ENCODE measurements at places on chromosomes 3 and 15.

DNA sequence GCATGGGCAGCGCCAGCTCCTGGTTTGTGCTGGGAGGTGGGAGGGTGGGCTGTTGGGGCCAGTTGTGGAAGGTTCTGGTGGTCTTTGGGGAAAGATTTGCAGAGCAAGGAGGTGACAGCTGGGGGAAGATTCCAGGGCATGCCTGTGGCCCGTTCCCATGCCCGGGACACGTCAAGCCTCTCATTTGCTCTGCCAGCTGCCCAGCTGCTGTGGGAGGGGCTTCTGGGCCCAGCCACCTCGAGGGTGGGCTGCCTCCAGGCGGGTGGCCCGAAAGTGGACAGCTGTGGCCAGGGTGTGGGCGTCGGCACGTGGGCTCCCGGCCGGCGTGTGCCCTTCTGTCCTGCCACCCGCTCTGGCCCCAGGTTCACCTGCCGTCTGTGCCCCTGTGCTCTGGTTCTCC lies 17.2 kb downstream of the PLXNA1 start:
- no peak for DNase-seq

- no peak for DNase-seq
Observed at GRCh38 chr15:98113327-98113726, 152.8 kb downstream of the ARRDC4 start.

GRCh38 chr15:22947101-22948000 lies 32.8 kb downstream of the CYFIP1 start:
- no peak for DNase-seq

- DNase-seq = no peak
Observed at GRCh38 chr3:13498354-13499060, 18.4 kb downstream of the HDAC11 start.

GRCh38 chr3:41701191-41701698 lies 260.7 kb downstream of the ULK4 start:
- no peak for DNase-seq

DNA sequence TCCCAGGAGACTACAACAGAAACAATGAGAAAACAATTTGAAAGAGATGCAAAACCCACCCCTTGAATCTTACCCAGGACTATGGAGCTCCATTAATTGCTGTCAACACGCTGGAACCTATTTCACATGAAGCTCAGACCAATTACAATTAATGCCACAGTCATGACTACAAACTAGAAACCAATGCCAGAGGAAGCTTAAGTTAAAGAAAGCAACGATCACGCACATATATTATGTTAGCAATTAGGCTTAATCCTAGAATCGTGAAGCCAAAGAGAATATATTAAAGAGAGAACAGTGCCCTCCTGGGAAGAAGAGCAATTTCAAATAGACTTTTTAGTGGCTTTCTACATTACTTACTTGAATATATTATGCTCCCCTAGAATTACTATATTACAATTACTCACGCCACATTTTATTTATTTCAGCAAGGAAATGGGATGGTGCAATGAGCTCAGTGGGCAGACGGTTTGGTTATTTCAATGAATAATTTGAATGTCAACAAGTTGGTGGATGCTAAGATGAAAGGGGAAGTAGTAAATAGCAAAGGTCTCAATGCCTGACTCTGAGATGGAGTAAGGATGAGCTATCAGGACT lies 125.5 kb downstream of the GREM1 start:
- DNase-seq = no peak

DNA sequence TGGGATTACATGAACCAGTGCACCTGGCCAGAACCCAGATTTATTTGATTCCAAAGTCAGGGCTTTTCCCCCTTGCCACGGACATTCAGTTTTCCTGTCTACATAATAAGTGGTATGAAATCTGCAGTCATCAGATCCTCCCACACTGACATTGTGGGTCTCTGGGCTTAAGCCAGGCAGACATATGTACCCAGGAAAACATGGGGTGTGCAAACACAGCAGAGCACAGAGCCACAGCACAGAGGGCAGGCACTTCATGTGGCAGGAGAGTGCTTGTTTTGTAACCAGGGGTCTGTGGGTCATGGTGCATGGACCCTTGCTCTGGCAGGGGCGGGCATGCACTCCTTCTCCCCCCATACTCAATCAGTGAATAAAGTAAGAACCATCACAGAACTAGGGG lies 6.1 kb upstream of the ABTB1 start:
- no peak for DNase-seq

DNA sequence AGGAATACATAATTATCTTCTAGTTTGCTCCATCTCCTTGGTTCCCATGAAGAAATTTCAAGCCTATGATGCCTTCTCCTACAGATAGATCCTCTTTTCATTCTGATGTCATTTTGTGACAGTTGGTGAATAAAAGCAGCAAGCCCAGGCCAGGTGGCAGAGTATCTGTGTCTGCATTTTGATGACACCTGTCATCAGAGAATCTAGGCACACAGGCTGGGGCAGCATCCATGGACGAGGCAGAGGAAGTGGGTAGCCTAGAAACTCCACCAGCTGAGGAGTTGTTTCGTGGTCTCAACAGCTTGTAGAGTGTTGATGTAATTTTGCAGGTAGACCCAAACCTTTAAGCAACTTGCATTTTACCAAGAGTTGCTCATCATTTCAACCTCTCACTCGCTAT lies 269.8 kb downstream of the FEZF2 start:
- no peak for DNase-seq

- no peak for DNase-seq
Observed at GRCh38 chr3:69200384-69201068, 78.1 kb upstream of the LMOD3 start.

- no peak for DNase-seq
Observed at GRCh38 chr3:106711650-106712049, 665.6 kb upstream of the CCDC54 start.

- DNase-seq = no peak
Observed at GRCh38 chr3:131812433-131812832, 222.4 kb downstream of the CPNE4 start.

- DNase-seq = no peak
Observed at GRCh38 chr15:101489237-101489598, 289 bp downstream of the PCSK6 start.

GRCh38 chr15:36936613-36937012 lies 163.7 kb downstream of the MEIS2 start:
- DNase-seq = no peak

- no peak for DNase-seq
Observed at GRCh38 chr3:108079043-108079442, 11.8 kb downstream of the CD47 start.

DNA sequence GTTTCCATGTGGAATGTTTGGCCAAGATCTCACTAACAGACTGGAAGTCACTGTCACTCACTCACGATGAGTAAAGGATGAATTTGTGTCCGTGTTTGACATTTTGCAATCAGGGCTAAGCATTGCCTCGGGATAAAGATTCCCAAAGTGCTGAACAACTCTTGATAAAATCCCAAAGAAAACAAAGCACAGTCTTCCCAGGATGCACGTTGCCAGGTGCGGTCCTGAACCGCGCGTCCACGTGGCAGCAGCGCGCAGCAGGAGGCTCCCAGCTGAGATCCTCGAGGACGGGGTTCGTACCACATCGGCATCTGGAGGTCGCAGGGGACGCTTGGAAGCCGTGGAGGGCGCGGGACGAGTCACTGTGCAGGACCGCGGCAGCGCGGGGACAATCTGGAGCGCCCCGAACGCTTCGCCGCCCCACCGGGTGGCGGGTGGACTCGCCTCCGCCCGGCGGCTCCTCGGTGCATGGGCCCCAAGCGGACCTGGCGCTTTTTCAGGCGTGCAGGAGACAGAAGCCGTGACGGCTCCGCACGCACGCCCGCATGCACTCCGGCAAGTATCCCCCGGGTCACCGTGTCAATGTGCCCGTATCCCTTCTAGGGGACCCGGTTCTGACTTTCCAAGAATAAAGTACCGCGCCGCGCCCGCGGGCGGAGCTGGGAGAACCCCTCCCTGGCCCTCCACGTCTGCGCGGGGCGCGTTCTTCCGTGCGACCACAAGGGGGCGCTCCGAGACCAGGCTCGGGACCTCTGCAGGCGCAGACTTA lies 17.7 kb downstream of the CPN2 start:
- no peak for DNase-seq

DNA sequence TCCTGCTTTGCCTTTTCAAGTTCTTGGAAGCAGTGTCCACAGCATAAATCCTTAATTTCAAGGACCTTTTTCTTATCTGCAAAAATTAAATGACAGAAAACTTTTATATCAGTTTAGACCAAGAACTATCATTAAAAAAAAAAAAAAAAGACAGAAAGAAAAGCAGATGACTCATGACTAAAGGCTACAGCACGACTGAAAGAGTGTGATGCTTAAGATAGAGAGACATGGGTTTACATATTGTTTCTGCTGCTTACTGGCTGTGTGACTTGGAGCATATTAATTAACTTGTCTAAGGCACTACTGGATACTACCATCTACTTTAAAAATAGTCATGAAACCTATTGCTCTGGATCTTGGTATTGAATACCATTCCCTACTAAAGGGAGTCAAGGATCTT lies 62.3 kb downstream of the CEP152 start:
- DNase-seq = no peak

DNA sequence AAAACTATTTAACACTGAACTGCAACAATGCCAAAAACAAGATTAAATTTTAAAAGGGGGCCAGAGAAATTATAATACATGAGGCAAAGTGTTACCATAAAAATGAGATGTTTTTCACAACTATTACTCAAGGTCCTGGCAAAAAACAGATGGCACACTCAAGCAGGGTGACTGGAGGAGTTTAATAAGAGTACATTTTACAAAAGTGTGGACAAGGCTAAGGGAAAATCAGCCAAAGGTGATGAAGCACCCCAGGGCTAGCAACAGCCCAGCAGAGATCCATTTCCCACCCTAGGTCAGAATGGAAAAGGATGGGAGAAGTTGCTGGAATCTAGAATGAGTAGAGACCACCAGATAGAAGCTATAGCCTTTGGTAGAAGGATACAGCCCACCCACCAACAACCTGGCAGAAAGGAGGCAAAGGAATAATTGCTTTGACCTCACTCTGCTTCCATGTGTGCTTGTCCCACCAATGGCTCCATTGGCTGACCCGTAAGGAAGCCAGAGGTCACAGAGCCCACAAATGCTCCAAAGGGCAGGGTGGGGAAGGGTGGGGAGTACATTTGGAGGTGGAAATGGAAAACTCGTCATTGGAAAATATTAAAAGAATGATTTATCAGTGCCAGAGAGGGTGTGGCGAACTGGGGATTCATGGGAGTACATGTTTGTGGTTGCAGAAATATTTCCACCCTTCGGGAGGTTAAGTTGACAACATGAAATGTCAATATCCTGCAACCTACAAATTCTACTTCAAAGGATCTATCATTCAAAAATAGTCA lies 161.0 kb upstream of the UBE2E2 start:
- DNase-seq = no peak

- no peak for DNase-seq
Observed at GRCh38 chr3:38173834-38174418, 8.6 kb downstream of the OXSR1 start.

DNA sequence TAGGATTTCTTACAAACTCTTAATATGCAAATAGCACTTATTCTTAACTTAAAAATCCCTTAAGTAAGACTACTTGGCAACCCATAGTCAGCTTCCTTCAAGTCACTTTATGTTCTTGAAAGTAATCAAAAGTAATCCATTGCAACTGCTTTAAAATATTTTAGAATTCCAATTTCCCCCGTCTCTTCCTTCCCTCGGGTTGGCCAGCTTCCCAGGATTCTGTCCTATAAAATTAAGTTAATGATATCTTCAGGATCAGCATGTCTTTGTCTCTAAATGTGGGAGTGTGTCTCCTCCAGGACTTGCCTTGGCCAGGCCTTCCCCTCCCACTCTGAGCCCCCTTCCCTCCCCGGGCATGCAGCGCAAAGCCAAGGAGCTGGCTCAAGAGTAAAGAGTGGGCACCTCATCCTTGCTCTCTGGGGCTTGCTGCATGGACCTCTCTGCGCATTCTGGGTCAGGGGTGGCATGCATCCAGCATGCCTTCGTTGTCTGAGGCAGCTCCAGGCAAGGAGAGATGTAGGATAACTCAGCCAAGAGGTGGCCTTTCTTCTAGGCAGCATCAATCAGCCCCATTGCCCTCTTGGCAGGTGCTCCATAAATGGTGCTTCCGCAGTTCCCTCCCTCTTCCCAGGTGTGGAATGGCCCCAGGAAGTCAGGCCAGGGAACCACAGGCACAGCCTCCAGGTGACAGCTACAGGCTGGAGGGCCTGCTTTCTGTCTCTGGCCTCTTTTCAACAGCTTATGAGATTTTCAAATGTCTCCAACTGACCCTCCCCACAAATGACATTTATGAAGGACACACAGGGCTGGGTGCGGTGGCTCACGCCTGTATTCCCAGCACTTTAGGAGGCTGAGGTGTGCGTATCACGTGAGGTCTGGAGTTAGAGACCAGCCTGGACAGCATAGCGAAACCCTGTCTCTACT lies 108.7 kb upstream of the ALDH1A3 start:
- DNase-seq = no peak

- no peak for DNase-seq
Observed at GRCh38 chr15:88247914-88248313, 8.6 kb downstream of the NTRK3 start.

- DNase-seq = no peak
Observed at GRCh38 chr15:51266656-51267050, 71.7 kb downstream of the CYP19A1 start.

DNA sequence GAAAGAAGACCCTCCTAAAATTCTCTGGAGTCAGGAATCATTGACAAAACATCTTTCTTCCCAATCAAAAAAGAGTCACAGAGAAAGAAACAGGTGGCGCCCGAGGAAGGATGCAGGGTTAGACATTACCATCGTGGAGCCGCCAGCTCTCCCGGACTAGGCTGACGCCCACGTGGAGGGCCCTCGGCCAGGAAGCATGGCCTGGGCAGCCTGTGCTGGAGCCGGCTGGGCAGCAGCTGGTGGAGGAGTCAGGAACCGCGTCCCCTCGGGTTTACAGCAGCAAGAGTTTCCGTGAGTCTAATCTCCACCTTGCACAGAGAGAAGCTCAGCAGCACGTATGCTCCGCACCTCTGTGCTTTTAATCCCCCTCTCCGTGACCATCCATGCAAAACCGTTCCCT lies 533.7 kb upstream of the ATP11B start:
- DNase-seq = no peak

- no peak for DNase-seq
Observed at GRCh38 chr3:105821433-105821832, 47.4 kb downstream of the CBLB start.

DNA sequence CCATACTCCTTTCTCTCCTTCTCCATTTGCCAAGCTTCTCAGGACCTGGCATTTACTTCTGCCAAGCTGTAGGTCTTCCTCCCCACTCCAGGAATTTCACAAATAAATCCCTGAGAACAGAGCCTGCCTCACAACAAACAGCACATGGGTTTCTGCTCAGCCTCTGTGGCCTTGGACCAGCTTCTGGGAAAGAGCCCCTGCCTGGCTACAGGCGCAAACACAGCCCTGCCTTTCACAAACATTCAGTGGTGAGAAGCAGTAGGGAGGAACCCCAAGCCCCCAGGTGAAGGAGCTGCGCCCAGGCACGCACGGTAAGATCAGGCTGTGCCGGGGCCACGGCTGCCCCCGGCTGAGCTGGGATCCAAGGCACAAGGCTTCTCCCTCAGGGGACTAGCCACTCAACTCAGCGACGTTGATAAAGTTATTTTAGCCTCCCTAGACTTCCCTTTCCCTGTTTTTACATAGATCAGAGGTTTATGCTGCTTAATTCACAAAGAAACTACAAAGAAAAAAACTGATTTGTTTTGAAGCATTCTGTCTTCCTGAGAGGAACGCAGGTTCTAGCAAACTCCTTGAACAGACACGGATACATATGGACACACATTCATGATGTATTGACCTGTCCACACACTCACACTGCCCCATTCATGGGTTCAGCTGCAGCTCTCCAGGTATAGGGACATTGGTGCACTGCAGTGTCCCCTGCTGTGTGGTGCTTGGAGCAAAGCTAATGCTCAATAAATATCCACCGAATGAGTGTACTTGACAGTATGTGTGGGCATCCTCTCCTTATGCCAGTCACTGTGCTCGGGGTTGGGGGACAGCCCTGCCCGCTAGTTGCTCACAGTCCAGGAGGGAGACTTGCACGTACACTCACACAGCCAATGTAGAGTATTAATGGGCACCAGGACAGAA lies 25.4 kb downstream of the HES1 start:
- no peak for DNase-seq
